Activated T-cell treated with anti-CD3 and anti-CD28 coated beads, Interleukin-2, amount 50 U/mL, for 4 hours (primary cell): ENCODE measurements at places on chromosomes 4 and X.

DNA sequence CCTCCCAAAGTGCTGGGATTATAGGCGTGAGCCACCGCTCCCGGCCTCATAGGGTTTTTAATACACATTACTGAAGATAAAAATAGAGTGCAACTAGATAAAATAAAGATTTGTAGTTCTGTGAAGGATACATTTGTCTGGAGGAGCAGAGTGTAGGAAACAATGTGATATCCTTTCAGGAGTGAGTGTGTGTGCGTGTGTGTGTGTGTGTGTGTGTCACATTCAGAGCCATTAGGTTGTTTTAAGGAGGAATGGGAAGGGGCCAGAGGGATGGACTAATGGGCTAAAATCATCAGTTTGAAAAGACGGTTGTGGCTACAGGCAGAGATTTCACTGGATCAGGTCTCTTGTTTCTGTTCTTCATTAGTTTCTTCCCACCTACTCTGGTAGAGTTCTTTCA lies 40.0 kb downstream of the RBPJ start:
- DNase-seq = no peak

GRCh38 chrX:11381464-11381863 lies 88.3 kb downstream of the AMELX start:
- no peak for DNase-seq

DNA sequence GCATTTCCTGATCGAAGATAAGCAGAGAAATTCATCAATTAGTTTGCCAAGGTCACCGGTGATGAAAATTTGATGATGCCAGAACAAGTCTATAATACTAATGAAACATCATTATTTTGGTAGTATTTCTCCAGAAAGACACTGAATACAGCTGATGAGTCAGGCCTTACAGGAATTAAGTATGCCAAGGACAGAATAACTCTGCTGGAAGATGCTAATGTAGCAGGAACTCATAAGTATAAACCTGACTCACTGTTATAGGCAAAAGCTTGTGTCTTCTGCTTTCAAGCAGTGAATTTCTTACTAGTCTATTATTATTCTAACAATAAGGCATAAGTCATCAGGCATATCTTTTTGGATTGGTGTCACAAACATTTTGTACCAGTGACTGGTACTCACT lies 1825.1 kb upstream of the IGFBP7 start:
- DNase-seq = no peak

DNA sequence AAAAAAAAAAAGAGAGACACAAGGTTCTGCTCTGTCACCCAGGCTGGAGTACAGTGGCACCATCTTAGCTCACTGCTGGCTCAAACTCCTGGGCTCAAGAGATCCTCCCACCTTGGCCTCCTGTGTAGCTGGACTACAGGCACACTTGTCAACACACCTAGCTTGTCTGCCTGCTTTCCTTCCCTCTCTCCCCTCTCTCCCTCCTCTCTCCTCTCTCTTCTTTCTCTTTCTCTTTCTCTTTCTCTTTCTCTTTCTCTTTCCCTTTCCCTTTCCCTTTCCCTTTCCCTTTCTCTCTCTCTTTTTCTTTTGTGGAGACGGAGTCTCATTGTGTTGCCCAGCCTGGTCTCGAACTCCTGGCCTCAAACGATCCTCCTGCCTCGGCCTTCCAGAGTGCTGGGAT lies 132.1 kb downstream of the DIPK2B start:
- DNase-seq = no peak

DNA sequence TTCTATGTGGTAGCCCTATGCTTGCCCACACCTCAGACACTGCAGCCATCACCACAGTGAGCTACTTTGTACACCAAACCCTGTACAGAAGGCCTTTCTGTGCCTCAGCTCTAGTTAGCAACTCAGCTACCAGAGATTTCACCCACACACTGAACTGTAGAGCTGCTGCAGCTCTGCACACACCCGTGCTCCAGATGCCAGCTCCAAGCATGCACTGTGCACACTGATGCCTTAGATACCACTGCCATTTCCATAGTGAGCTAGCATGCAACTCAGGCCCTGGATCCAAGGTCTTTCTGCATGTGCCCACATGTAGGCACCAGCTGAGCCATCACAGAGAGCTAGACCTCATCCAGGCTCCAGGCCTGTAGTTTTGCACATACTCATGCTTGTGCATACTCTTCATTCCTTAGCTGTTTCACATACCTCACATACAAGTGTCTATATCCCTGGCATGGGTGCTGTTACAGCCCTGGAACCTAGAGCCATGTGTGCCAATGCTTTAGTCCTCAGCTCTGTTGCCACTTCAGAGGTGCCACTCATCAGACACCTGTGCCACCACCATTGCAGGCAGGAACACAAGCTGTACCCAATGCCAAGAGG lies 423.5 kb upstream of the NDST3 start:
- DNase-seq = no peak
